ENCODE measurements at places on chromosomes 2 and 18.

DNA sequence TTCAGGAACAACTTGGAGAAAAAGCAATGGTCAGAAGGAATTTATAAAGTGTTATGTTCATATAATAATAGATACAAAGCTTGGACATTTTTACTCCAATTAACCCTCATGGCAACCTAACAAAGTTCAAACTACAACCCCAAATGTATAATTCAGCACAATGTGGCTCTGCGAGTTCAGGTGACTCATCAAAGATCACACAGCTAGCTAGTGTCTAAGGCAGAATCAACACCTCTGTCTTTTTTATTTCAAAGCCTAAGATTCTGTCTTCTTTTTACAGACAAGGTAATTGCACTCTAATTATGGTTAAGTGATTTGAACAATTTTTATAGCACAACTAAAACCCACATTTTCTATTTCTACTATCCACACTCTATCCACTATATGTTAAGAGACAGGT is 90.5 kb downstream of the CHST9 start:
- no peak for DNase-seq

GRCh38 chr2:18546567-18546966 is 13.9 kb downstream of the RDH14 start:
- DNase-seq: no peak

- DNase-seq: no peak
These were observed 339.4 kb downstream of the CMPK2 start for GRCh38 chr2:6526093-6526824.

- no peak for DNase-seq
These were observed 43.1 kb upstream of the HDAC4 start for GRCh38 chr2:239443666-239444567.

- DNase-seq: no peak
These were observed 515.6 kb upstream of the NRP2 start for GRCh38 chr2:205166745-205167144.

GRCh38 chr2:85501248-85501647 is 37.7 kb upstream of the MAT2A start:
- DNase-seq: no peak

- DNase-seq: peak; percentile 64
These were observed 14.6 kb downstream of the TMSB10 start for GRCh38 chr2:84919885-84920580.

GRCh38 chr2:34486965-34487364 is 887.9 kb upstream of the FAM98A start:
- DNase-seq: no peak

DNA sequence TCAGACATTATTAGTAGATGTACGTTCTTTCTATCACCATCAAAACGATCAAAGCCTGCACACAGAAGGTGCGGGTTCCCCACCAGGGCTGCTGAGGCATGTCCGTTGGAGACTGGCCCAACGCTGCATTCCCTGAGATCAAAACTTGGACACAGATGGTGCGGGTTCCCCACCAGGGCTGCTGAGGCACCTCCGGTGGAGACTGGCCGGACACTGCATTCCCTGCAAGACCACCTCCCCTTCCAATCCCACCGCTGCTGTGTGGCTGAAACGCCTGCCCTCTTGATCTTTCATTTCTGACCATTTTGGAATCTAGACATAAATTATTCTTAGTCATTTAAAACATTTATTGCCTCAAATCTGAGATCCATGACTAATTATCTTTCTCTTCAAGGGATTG is 254.2 kb upstream of the SALL3 start:
- no peak for DNase-seq

GRCh38 chr18:2114289-2114688 is 457.0 kb downstream of the METTL4 start:
- no peak for DNase-seq

- peak; percentile 70 for DNase-seq
These were observed 73.2 kb downstream of the LRRFIP1 start for GRCh38 chr2:237700512-237701032.

- no peak for DNase-seq
These were observed 172.6 kb upstream of the PIEZO2 start for GRCh38 chr18:11322006-11322405.

DNA sequence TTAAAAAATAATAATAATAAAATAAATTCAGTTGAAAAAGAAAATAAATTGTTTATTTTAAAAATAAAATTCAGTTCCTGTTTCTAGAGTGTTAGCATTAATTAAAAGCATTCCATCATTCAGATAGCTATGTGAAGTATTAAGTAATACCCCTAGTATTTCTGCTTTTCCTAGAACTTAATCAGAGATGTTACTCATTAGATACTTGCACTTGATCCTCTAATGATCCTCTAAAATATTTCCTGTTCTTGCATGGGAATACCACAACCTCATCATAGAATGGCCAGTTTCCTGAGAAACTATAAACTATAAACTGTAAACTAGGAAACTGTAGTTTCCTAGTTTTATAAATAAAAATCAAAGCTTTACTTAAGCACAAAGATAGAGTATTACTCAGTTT is 11.1 kb upstream of the CNNM3 start:
- no peak for DNase-seq

GRCh38 chr2:45809205-45809604 is 157.7 kb downstream of the PRKCE start:
- no peak for DNase-seq

DNA sequence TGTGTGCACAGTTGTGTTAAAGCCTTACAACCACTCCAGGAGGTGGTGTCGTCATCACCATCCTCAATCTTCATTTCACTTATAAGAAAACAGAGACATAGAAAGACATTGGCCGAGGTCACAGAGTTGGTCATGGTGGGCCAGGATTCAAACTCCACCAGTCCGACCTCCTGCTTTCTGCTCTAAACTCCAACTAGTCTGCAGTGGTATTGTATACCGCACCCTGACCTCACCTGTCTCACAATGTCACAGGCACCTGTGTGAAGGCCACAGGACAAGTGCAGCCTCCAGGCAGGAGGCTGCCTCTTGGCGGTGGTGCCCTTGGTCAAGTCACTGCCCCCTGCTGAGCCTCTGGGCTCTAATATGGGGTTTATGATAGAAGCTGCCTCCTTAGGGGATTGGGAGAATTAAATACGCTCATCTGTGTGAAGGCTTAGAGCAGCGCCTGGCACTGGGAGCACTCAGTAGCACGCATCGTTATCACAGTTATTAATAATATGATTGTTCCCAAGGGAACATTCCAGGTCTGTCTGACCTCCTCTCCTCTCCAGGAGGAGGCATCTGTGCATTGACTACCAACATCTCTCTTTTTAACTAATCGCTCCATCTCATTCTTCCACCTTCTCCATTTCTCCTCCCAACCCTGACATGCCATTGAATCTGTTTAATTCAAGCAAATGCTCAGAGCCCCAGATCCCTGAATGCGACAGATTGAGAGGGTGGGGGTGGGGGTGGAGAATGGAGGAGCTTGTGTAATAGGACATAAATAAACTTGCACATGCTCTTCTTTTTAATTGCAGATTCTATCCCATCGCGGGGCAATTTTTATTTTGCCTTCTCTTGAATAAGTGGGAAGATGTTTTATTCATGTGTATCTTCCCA is 112.7 kb downstream of the MCFD2 start:
- DNase-seq: no peak

DNA sequence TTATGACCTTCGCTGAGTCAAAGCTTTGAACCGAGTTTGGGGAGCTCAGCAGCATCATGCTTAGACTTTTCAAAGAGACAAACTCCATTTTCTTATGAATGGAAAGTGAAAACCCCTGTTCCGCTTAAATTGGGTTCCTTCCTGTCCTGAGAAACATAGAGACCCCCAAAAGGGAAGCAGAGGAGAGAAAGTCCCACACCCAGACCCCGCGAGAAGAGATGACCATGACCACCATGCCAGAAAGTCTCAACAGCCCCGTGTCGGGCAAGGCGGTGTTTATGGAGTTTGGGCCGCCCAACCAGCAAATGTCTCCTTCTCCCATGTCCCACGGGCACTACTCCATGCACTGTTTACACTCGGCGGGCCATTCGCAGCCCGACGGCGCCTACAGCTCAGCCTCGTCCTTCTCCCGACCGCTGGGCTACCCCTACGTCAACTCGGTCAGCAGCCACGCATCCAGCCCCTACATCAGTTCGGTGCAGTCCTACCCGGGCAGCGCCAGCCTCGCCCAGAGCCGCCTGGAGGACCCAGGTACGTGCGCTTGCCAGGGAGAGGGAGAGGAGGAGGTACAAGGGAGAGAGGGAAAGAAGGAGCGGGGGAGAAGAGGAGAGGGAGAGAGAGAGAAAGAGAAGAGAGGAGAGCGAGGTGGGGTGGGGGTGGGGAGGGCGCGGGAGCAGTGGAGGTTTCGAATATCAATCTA is at the start of gene DLX1:
DLX1 (plus strand) TSS at position 48 of the 700 bp plus-strand sequence; CDS start at position 219, 171 bp downstream.
- no peak for DNase-seq

DNA sequence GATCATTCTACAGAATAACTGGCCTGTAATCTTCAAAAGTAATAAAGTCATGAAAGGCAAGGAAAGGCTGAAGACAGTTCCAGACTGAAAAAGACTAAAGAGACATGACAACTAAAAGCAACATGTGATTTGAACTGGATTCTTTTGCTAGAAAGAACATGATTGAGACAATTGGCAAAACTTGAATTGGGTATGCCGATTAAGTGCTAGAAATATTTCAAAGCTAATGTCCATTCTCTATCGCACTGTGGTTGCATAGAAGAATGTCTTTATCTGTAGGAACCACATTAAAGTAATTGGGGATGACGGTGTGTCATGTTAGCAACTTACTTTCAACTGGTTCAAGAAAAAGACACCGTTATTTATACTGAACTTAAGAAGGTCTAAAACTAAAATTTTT is 98.5 kb downstream of the EXOC6B start:
- DNase-seq: no peak

DNA sequence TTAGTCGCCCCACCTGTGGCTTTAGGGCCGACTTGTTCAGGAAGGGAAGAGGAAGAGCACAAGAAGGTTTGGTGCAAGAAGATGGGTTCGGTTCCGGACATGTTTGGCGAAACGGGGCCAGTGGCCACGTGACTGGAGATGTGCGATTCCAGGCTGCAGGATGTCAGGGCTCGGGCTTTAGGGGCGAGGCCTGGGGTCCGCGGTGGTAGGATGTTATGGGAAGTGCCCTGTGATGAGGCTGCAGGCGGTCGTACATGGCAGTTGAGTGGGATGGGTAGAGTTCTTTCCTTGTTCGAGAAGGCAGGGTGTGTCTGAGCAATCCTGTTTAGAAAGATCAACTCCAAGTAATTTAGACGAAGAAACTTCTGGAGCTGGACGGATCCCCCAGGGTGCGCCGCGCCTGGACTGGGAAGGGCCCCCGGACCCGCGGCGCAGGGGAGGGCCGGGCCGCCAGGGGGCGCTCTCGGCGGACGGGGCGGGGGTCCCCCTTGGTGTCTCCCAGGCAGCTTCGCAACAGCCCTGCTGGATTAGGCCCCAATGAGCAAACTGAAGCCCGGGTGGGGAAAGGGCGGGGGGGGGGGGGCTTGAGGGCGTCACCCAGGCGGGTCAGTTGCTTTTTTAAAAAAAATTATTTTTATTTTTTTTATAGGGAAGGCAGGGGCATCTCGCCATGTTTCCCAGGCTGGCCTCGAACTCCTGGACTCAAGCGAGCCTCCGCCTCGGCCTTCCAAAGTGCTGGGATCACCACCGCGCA is 17.2 kb upstream of the SDC1 start:
- peak; percentile 31 for DNase-seq

GRCh38 chr2:207041279-207041678 is 102.0 kb downstream of the CPO start:
- no peak for DNase-seq

- DNase-seq: no peak
These were observed 5.8 kb downstream of the DLX1 start for GRCh38 chr2:172091000-172091641.
